ENCODE measurements at places on chromosomes 5 and 9.

DNA sequence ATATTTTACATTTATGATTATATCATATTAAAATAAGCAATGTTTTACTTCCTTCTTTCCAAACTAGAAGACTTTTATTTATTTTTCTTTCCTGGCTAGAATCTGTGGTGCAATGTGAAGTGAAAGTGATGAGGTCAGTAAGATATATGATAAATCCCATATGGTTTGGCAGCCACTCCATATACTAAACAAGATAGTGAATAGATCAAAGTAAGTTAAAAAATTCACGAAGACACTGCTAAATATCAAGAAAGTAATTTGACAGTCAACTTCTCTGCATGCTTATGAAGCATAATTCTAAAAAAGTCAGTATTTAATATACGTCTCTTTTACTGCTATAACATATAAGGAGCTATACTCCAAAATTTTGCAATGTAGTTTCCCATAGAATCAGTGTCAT is 972.8 kb downstream of the DTWD2 start:
- no peak for DNase-seq

GRCh38 chr9:123401879-123402513 is 46.0 kb downstream of the CRB2 start:
- peak; percentile 71 for DNase-seq

DNA sequence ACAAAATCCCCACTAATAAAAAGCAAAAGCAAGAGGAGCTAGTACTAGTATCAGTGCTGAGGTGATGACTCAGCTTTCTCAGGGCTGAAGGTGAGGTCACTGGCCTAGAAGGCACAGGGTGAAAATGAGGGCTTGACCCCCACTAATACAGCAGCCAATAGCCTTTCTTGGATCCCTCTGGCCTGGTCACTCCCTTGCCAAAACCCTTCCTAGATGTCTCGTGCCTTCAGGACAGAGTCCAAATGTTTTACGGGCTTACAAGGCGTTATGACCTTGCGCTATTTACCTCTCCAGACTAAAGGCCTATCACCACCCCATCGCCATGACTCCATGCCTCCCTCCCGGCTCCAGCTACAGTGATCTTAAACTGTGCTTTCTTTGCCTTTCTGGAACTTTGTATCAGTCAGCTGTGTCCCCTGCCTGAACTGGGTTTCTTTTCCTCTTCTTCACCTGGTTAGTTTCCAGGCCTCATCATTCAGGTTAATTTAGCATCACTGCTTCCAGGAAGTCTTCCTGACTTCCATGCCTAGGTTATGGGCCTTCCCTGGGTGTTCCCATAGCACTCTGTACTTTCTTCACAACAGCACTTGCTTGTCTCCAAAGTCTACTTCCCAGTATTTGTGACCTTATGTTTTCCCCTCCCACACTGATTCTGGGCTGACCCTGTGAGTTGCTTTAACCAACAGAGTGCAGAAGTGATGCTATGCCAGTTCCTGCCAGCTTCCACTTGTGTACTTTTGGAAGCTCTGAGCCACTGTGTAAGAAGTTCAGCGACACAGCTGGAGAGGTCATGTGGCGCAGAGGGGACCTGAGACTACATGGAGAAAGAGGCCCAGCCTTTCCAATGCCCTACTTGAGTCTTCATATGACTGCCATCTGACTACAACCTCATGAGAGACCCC is 4.2 kb upstream of the DELE1 start:
- no peak for DNase-seq

DNA sequence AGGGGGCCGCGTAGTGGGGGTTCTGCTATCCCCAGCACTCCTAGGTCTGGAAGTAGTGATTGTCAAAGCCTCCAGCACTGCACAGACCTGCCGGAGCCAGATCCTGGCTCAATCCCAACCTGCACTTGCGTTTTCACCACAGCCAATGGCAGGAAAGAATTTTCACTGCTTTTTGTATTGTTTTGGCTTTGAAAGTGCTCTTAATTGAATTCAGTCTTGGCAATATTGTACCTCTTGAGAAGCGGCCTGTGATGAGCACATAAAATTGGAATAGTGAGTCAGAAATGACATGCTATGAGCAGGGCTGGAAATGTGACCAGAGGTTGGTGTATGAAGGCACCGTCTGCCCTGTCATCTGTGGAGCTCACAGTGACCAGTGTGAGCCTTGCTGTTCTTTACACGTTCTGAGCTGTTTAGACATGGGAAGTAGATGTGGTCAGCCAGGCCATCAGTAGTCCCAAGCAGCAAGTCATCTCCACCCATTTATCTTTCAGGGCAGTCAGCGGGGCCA is 41.5 kb downstream of the SECISBP2 start:
- DNase-seq, result no peak

DNA sequence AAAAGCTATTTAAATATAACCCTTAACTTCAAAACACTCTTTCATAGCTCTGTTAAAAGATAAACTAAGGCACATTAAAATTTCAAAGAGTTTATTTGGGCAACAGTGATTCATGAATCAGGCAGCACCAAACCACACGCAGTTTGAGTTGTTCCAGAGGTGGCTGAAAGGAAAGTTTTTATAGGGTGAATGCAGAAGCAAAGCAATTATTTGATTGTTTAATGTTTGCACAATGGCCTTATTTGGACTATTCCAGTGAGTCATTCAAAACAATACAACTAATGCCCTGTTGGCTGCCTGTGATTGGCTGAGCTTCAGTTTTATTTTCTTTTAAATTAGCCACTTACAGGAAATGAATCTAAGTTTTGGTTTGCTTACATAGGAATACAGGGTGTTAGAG is 125.3 kb downstream of the CEP120 start:
- DNase-seq, result no peak

DNA sequence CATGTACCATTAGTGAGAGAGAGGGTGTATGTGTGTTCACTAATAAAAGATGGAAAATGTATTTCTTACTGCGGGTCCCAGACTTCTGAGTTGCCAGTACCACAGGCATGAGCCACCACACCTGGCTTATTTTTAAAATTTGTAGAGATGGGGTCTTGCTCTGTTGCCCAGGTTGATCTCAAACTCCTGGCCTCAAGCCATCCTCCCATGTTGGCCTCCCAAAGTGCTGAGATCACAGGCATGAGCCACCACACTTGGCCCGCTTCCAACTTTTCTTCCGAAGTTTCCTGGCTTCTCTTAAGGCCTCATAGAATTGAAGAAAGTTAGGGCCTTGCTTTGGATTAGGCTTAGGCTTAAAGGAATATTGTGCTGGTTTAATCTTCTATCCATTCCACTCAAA is 40.4 kb upstream of the F2RL2 start:
- DNase-seq, result no peak

DNA sequence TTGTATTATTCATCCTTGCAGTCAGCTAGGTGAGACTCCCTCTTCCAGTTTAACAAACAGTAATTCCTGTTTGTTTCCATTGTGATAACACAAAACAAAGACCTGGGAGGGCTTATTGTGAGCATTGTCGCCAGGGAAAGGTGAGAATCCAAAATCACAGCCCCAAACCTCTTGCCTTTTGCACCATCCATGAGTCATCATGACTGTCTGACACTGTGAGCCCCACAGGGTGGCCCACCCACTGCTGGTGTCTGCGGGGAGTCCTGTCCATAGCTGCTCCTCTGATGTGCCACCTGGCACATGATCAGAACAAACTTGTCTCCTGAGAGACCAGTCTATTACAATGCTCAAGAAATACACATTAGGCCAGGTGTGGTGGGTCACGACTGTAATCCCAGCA is 33.7 kb upstream of the S1PR3 start:
- DNase-seq, result no peak
